ENCODE measurements at places on chromosomes 6 and 20.
A peak's percentile ranks its signal among the peaks of the same experiment; 100 is the strongest.

DNA sequence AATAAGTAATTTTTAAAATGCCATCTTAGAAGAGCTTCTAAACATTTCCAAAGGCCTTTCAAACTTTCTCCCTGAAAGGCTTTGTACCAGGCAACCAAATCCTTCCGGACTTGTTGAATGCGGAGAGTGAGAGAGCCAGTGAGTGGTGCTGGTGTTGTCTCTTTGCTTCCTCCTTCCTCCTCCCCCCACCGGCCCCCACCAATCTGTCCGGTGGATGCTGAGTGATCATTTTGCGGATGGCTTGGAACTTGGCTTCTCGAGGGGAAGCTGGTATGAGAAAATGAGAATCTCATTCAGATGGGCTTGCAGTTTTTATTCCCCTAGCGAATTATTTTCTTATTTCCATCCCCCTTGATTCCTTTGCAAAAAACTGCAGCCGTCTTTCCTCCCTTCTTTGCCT lies 97.3 kb downstream of the ANKRD60 start:
- DNase-seq: peak; percentile 57

GRCh38 chr6:53199156-53199555 lies 50.5 kb upstream of the GCM1 start:
- no peak for DNase-seq

DNA sequence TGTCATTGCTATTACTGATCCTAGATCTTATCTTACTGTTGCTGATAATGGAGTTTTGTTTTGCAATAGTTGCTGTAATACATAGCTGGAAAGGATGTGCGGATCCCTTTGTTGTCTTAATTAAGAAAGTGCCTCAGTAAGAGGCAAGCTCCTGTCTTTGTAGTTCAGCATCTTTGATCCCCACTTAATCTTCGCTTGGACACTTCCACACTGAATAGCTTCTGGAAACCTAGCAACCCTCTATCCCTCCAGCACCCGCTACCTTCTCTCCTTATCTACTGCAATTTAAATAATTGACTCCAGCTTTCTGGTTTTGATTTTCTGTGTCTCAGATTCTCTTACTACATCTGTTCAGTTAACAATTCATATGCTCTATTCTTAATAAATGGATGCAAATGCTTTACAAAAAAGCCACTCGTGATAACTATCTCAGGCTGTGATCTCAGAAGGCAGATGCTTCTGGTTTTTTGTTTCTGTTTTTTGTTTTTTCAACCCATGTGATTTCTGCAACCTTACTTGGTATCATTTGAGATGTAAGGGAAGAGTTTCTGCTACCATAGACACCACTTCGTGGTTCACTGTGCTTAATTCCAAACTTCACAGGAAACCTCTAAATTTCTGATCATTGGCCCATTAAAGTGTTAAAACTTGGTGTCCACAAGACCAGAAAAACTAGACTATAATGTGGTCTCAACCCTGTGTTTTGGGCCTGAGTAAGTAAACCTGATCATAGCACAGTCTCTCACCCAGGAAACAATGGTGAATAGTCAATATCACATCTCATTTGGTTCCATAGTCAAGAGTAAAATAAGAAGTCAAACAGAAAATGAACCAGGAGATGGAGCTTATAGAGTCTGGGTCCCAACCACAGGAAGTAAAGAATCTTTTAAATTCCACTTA lies 352.1 kb upstream of the SOX4 start:
- DNase-seq: no peak

DNA sequence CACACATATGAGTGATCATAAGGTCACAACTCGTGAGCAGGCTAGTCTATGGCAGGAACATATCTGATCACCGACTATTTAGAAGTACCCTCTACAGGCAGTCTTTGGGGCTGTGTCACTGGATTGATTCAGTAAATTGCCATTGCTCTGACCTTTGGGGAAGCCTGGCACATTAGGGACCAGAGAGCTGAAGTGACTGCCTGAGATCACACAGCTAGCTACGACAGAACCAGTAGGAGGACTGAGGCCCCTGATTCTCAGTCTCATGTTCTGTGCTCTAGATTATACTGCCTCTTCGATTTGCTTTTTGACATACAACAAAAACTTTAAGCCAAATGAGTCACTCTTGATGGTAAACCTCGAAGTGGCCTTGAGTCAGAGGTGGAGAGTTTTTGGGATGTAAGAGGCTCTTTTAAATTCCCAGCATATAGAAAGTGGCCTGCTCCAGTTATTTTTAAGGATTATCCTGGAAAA lies 247.5 kb upstream of the SUPT3H start:
- no peak for DNase-seq

- no peak for DNase-seq
Measured at GRCh38 chr20:39155971-39156370, 193.8 kb downstream of the DHX35 start.

- DNase-seq: peak; percentile 80
Measured at GRCh38 chr6:7505189-7505699, 36.2 kb upstream of the DSP start.

DNA sequence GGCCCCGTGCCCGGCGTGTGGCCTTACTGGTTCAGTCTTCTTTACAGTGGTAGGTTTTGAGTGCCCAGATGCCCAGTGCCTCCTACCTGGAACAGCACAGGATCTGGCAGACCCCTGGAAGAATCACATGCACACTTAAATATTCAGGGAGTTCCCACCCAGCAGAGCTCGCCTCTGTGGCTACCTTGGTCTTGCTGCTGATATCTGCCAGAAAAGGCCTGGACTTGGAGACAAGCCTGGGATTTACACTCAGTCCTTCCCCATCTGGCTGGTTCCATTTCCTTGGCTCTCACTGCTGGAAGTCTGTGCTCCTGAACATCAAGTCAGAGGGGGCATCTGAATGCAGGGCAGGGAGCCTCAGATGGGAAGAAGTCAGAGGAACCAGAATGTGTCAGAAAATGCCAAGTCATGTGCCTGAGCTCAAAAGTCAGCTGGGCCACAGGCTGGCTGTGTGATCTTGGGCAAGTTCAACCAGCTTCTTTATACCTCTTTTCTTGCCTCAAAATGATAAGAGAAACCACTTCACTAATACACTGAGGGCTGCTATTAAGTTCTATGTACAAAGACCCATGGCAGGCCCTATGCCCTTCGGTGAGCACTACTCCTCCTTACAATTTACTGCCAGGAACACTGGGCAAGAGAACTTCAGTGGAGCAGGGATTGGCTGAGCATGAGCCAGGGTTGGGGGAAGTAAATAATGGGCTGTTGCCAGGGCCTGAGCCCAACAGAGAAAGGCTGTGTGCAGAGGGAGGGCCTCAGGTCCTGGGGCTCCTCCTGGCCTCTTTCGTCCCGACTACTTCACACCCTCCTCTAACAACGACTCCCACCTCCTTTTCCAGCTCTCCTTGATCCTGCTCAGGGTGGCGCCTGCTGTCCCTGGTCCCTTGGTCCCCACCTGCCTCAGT lies 158.1 kb upstream of the PROKR2 start:
- DNase-seq: no peak

DNA sequence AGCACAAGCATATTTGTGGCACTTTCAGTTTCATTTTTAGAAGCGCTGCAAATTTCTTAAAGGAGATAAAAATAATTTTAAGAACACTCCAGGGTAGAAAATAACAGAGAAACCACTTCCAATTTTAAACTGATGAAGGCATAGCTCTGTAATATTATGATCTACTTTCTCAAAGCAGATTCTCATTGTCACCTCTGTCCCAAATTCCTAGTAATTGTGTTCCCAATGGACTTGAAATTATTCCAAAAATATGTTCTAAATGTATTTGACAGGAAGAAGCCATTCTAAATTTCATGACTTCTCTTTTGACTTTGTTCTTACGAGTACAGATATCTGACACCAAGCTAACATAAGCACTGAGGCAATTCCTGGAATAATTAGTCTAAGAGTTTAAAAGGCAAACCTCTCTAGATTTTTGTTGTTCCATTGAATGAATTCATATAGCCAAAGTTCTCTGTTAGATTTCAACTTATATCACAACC lies 140.2 kb upstream of the CARMIL1 start:
- DNase-seq: no peak

GRCh38 chr20:1912053-1912452 lies 16.8 kb downstream of the SIRPA start:
- DNase-seq: no peak

DNA sequence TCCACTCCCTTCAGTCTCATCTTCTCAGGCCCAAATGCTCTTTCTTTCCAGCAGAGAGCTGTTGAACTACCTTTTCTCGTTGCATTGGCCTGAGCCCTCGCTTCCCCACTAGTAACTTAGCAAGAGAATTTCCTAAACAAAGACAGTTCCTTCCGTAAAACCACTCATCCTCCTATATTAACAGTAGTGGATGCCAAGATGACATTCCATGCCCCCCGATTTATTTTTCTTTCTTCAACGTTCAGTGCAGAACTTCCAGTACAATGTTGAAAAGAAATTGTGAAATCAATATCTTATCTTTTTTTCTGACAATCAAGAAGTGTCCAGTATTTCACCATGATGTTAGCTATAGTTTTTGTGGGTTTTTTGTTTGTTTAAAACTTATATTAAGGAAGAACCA lies 45.8 kb downstream of the SOX4 start:
- no peak for DNase-seq

GRCh38 chr6:19759117-19759880 lies 77.9 kb upstream of the ID4 start:
- DNase-seq: no peak

GRCh38 chr20:25669826-25670422 lies 26.7 kb downstream of the ZNF337 start:
- no peak for DNase-seq

GRCh38 chr6:106422534-106422933 lies 62.0 kb downstream of the CRYBG1 start:
- no peak for DNase-seq

DNA sequence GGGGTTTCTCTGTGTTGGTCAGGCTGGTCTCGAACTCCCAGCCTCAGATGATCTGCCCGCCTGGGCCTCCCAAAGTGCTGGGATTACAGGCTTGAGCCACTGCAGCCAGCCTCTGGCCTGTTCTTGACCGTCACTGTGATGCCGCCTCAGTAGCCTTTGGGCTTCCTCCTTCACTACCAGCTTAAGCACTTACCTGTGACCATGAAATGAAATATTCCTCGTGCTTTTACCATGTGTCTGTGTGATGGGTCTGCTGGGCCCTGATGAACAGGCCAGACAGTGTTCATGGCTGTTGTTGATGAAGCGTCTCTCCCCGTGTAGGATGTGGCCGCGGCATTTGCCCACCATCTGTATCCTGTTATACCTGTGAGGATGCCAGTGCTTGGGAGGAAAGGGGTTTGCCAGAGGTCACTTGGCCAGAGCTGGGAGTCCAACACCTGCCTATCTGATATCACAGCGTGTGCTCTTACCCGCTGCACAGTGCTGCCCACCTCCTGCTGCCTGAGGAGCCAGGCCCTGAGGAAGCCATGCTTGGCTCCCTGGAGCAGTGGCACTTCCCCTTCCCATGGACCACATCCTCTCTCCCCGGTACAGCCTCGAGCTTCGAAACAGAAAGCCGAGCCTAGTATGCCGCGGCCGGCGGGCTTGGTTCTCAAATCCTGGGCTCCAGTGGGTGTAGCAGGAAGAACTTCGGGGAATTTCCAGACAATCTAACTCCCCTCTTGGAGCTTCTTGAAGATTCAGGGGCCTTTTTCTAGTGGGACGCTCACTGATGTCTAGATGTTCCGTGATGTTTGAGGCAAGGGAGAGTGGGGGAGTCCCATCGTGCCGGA lies 167.9 kb downstream of the ZDHHC14 start:
- no peak for DNase-seq

GRCh38 chr6:41098366-41098765 lies 25.6 kb downstream of the NFYA start:
- no peak for DNase-seq

- no peak for DNase-seq
Measured at GRCh38 chr20:12984863-12985262, 23.9 kb upstream of the SPTLC3 start.

DNA sequence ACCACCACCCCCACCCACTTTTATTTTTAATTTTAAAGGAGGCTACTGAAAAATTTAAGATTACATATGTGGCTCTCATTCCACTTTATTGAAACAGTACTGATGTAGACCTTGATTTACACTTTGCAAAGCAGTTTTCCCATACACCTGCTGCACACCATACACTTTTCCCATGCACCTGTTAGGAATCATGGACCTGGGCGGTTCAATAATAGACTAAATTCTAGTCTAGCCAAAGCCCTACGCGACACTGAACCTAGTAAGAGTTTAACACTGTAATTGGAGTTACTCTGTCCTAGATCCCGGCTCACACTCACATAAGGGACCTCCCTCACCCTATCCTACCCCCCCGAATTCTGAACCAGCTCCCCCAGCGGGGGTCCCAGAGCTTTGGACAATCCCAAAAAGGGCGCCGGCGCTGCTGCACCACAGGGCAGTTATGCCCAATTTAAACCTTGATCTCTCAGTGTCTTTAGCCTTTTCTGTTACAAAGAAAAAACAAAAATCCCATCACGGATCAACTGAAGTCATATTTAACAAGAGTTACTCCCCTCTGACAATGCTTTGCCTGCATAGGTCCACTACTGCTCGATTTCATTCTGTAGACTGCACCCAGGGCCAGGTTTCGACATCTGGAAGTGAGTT lies 2.4 kb upstream of the GCLC start:
- DNase-seq: no peak

DNA sequence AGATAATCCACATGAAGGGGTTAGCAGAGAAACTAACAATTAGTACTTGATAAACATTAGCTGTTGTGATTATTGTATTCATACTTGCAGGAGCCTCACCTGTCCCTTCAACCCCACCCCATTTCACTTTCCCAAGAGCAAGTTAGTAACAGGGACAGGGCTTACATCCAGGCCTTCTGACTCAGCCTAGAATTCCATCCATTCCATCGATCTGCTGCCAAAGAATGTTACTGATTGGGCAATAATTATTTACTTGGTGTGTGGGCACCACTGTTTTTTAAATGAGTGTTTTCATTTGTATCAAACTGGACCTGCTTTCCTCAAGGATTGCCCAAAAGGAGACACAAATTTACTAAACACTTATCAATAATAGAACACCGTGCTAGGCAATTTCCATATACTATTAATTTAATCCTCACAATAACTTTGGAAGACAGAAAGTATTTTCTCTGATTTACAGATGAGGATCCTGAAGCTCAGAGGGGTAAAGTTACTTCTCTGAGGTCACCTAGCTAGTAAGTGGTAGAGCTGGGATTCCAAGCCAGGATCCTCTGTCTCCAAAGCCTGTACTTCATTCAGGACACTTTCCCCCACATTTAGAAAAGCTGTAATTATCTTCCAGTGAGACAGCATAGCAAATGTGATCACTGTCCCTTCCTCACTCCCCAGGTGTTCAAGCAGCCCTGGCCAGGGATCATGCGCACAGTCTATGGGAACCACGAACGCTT lies 32.8 kb downstream of the GSS start:
- no peak for DNase-seq
